Activated CD4-positive, alpha-beta T cell treated with anti-CD3 and anti-CD28 coated beads, Interleukin-2, amount 50 U/mL, for 24 hours (primary cell): ENCODE measurements at places on chromosomes 16 and 17.

- no peak for DNase-seq
These were observed 4.2 kb downstream of the CD300LB start for GRCh38 chr17:74527081-74527480.

- DNase-seq = no peak
These were observed 15.3 kb downstream of the MIS12 start for GRCh38 chr17:5501685-5502084.

DNA sequence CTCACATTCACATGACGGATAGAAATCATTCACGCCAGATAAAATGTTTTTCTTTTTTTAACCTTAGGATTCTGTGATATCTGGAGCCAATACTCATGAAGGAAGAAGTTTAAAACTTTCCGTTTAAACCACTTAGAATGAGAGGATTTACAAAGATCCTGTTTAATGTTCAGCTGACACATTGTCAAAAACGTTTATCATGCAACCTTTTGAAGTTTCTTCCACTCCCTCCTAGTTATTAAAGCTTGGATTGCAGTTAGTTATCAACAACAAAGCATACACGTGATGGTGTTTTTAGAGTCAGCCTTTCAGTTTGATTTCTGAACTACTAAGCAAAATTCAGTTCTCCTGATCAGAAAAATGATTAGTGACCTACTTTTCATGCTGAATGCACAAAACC, 143.3 kb upstream of the AXIN2 start:
- DNase-seq = no peak

GRCh38 chr16:66668777-66669444, 27.6 kb downstream of the CMTM4 start:
- no peak for DNase-seq

DNA sequence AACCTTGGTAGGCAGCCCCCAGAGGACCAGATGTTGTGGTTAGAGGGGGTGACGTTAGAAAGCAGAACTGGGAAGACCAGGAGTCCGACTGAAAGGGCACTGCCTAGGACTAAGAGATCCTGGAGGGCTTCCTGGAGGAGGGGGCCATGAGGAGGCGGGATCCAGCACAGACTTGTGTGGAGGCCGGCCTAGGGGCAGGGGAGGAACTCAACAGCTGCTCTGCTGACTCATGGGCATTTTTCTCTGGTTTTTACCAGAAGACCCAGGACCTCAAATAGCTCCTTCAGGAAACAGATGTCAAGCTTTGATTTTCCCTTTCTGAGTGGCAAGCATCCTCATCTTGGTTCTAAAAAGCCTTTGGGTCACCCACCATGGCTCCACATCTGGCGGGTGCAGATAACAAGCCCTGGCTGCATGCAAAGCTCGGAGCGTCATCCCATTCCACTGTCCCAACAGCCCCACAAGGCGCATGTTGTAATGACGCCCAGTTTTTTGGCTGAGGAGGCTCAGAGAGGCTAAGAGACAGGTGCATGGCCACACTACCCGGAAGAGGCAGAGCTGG, 29.0 kb downstream of the IL21R start:
- DNase-seq = no peak

DNA sequence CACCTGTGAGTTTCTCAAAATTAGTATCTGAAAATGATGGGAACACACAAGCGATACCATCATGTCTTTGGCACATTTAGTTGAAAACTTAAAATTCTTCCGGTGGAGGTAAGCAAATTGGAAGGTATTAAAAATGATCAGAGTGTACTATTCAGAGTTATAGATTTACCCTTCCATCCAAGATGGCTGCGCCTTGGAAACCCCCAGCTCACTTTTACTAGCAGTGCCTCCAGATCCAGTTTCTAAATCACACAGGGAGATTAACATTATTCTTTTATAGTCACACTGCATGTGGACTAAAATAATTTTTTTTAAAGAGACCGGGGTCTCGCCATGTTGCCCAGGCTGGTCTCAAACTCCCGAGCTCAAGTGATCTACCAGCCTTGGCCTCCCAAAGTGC, 15.0 kb downstream of the PITPNC1 start:
- DNase-seq = no peak

DNA sequence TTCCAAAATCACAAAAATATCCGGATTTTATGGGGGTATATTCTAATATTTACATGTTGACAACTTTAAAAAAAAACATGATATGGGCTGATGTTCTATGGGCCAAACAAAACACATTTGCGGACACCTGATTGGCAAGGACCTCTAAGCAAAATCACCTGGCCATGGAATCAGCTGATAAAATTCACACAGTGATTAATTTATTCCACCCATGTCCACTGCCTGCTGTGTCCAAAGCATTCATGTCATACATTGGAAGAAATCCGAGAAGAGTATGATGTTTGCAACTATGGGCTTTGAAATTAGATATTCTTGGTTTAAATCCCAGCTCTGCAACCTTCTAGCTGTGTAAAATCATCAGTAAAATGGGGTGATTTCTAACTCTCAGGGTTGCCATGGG, 538.7 kb downstream of the HAPSTR1 start:
- no peak for DNase-seq

GRCh38 chr17:75289832-75290337, 652 bp upstream of the SLC25A19 start:
- DNase-seq = peak; percentile 68

DNA sequence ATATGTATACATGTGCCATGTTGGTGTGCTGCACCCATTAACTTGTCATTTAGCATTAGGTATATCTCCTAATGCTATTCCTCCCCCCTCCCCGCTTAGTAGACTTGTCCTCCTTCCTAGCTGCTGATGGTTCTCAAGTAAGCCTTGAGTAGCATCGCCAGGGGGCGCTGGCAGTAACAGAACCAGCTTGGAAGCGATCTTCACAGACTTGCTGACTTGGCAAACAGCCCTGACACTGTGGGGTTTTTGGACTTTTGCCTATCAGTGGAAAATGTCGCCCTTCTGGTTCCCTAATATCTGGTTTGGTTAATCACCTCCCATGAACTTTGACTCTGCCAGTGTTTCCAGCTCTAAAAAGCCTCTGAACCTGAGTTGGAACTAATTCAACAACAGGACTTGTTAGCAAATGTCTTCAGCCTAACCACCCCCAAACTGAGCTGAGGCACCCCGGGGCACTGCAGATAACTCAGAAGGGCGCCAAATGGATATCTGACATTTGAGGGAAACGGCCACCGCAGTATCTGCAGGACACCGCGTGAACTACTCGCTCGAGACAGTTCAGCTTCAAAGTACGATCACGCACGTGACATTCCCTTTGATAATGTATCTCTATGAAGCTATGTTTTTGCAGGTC, 15.4 kb upstream of the SPATA32 start:
- DNase-seq = peak; percentile 82

DNA sequence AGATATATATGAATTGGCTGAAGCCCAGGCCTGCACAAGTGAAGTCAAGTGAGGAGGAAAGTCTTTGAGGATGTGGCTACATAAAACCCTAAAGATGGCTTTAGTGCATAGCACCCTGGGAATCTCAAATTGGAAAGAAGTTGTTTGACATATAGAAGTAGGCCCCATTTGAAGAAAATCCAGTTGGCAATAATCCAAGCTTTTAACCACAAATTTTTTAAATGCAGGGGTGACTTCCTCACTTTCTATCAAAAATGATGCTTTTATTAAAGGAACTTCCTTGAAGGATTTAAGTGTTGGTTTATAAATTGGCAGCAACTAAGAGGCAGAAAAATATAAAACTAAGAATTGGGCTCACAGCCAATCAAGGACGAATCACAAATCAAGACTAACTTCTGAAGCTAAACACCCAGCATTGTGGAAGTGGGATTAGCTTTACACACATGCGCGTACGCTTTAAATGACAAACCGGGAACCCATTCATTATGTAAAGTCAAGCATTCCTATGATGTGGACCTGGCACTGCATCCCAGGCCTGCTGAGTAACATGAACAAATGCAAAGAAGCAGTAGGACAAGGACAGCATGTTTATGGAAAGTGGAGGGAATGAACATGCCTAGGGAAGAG, 63.3 kb downstream of the NOG start:
- no peak for DNase-seq

GRCh38 chr16:68041783-68042182, 18.7 kb downstream of the DUS2 start:
- DNase-seq = no peak

- DNase-seq = no peak
These were observed 213.8 kb downstream of the HS3ST3A1 start for GRCh38 chr17:13387952-13388351.

DNA sequence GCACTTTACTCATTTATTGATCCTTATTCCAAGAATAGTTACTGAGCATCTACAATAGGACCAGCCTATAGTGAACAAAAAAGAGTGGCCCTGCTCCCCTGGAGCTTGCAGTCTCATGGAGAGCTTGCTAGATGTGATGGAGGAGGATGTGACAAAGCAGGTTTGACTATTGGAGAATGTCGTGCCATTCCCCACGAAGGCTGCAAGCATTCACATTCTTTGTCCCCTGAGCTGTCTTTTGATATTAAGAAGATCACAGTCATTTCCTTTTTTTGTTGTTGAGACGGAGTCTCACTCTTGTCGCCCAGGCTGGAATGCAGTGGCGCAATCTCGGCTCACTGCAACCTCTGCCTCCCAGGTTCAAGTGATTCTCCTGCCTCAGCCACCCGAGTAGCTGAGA, 115.0 kb upstream of the ADAMTS18 start:
- DNase-seq = no peak

- DNase-seq = no peak
These were observed 5.3 kb downstream of the ZNF469 start for GRCh38 chr16:88387941-88388627.

DNA sequence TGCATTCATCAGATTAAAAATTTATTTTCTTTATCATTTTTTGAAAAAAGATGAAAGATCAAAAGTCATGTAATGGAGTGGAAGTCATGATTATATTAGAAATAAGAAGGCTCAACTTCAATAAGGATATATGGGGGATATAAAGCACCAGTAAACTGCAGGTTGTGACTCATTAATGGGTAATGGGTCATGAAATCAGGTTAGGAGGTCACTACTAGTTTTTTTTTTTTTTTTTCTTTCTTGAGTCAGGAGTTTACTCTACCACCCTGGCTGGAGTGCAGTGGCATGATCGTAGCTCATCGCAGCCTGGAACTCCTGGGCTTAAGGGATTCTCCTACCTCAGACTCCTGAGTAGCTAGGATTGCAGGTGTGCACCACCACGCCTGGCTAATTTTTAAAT, 14.3 kb downstream of the EFCAB13 start:
- no peak for DNase-seq

GRCh38 chr17:43759836-43760235, 1.2 kb upstream of the SOST start:
- no peak for DNase-seq

- DNase-seq = no peak
These were observed 7.2 kb downstream of the SRCIN1 start for GRCh38 chr17:38598536-38598935.

GRCh38 chr16:86166414-86166813, 267.5 kb downstream of the IRF8 start:
- DNase-seq = no peak
